ENCODE measurements at places on chromosomes 3 and 15. TPM values are rescaled to one million over a fixed set of nuclear protein-coding genes. Genes with fewer than 3 reads are reported as not detected.

Gene LMCD1
- 255 TPM for total RNA-seq

Gene AAGAB
- total RNA-seq: 36.5 TPM

Gene BBX
- total RNA-seq: 36.6 TPM

DNA sequence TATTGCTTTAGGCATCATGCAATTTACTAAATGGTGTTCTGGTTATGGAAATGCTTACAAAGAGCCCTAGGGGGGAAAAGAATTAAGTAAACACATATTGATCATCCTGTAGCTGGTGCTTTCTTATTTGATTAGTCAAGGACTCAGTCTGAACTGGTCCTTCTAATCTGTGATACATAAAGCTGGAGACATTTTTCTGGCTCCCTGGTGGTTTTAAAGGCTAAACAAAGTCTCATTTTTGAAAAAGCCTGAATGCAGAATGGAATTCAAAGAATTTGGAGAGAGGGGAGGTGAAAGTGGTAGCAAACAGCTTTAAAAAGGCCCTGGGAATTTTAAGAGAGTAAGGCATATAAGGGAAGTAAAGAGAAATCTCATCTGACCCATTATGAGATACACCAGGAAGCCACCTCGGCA is 149.7 kb downstream of the RBMS3 start:
- no peak for DNase-seq

DNA sequence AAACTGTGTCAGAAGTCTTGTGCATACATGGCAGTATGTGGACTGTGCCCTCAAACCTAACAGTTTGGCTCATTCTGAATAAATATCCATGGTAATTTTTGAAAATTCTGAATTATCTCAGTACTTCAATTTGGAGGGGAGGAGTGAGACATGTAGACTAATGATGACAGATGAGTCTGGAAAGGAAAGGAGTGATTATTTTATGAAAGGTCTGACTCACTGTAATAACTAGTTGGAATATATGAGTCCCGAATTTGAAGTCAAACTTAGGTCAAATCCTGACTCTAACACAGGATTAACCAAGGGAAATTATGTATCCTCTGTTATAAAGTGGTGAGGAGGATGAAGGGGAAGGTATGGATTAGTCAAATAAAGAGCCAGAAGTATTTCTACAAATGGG is 38.6 kb downstream of the SUCNR1 start:
- DNase-seq: no peak

GRCh38 chr15:67838789-67839332 is 984 bp downstream of the RNU6-1 start:
- peak; percentile 90 for DNase-seq

All from upper lobe of left lung (tissue), 6 donors.